ENCODE measurements at places on chromosomes 3 and 15.
A peak's percentile ranks its signal among the peaks of the same experiment; 100 is the strongest.

- no peak for DNase-seq
These were observed 3.8 kb downstream of the CHRNA7 start for GRCh38 chr15:32034106-32034505.

DNA sequence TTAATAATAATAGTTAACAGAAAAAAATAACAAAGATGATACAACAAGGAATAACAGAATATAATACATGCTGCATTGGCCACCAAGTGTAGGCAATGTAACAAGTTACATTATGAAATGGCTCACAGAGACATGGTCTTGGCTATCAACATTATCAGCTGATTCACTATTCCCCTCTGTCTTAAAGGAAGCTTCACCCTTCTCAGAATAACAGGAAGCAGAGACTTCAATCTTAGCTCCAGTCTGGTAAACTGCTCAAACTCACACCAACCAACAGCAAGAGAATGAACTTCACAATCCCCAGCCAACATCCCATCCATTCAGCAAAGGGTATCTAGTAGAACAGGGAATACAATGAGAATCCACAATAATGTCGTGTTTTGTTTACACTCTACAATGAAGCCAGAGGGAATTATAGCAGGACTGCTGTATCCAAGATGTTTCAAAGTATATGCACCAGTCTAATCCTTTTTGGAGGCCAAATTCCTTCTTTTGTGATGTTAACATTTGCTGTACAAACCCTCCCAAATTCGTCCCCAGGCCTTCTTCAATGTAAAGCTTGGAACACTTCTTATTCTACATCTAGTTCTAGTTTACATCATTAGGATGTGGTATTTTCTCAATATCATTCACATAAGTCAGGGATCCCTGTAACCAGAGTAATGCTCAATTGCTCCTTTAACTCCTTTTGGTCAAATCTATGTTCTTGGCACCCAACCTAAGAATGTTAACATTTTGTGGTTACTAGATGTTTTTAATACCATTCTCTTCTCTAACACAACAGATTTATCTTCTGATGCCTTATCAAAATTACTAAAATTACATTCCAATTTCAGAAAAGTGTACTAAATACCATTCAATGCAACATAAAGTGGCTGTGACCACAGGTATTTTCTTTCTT lies 52.4 kb upstream of the CMSS1 start:
- DNase-seq, result no peak

- no peak for DNase-seq
These were observed 538.1 kb downstream of the MAGI1 start for GRCh38 chr3:65500398-65501306.

DNA sequence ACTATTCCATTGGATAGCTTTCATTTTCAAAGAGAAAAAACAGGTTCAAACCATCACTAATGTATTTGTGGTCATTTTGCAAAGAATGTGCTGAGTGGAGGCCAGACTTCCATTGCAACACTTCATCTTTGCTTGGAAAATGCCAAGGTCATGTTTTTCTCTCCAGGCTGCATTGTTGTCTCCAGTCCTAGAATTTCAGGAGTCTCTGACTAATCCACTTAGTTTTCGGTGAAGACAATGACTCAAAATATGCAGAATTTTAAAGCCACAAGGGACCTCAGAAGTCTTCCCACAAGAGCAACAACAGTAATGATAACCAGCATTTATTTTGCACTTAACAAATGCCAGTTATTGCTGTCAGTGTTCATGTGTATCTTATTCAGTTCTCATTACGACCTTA lies 277.0 kb downstream of the RYR3 start:
- no peak for DNase-seq

DNA sequence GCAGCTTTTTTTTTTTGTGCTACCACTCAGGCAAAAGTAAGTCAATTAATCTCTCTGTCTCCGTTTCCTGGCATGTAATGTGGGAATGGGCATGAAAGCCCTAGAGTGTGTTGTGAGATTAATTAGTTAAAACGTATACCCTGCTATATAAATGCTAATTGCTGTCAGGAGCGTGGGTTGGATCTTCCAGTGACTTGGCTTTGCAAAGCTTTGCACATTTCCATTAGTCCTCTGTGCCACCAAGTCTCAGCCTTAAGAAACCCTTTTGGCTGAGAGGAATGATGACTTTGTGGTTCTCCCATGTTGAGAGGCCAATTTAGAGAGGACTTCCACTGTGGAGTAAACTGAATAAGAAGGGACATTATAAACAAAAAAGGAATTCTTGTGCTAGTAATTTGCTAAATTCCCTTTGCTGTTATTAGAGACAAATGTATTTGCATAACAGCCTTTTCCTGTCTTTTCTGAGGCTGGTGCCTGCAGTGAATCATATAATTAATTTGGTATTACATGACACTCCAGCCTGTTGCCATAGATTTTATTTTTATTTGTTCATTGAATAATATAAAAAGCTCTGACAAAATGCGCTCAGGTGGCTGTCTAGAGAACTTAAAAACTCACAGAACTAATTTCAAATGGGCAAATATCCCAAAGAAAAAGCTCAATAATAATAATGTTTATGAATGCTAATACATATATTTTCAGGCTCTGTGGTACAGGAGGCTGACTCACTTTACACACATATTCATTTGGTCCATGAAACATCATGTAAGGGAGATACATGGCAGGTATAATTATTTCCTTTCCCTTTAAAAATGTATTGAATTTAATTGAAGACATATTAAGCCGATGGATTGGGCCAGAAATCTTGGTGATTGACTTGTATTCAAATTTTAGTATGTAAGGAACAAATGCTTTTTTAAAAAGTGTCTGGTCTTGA lies 82.7 kb downstream of the IL1RAP start:
- DNase-seq, result no peak

- DNase-seq, result peak; percentile 57
These were observed 333.9 kb downstream of the PTPRG start for GRCh38 chr3:61894988-61895935.

DNA sequence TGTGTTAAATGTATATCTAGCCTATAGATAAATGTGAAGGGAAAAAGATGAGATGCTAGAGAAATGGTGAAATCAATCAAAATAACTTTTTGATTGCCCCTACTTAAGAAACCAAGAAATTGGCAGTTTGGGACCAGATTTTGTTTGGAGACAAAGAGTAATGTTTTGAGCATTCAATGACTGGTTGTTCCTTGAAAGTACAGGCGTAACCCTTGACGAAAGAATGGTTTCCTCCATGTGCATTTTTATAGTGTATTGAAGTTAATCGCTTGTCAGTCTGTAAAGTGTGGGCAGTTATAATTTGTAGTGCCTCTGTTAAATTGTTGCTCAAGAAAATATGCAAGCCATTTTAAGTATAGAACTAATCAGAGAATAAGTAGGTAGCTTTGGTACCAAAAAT lies 1.2 kb downstream of the KIF23 start:
- DNase-seq, result no peak

DNA sequence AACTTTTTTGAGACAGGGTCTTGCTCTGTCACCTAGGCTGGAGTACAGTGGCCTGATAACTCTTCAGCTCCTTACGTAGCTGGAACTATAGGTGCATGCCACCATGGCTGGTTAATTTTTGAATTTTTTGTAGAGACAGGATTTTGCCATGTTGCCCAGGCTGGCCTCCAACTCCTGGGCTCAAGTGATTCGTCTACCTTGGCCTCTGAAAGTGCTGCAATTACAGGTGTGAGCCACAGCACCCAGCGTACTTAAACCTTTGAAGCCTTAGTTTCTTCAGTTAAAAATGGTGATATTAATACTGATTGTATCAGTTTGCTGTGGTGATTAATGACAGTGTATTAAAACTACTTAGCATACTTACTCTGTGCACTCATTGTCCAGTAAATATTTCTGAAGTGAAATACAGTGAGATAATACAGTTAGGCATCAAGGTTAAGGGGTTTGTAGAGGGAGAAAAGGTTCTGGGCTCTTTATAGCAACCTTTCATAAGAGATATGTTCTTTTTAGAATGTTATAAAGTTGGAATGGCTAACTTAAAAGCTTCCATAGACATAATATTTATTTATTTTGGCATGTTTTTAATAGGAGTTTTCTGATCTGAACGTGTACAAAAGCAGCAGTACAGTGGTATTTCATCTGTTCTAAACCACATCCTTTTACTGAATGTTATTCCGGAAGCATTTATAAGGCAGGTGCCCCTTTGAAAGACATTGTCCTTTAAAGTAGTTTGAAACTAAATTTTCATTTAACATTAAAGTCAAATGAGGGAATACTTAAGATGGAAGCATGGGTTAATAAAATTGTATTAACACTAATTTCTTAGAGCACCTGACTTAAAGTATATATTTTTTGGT lies 23.6 kb downstream of the NCK1 start:
- DNase-seq, result no peak

DNA sequence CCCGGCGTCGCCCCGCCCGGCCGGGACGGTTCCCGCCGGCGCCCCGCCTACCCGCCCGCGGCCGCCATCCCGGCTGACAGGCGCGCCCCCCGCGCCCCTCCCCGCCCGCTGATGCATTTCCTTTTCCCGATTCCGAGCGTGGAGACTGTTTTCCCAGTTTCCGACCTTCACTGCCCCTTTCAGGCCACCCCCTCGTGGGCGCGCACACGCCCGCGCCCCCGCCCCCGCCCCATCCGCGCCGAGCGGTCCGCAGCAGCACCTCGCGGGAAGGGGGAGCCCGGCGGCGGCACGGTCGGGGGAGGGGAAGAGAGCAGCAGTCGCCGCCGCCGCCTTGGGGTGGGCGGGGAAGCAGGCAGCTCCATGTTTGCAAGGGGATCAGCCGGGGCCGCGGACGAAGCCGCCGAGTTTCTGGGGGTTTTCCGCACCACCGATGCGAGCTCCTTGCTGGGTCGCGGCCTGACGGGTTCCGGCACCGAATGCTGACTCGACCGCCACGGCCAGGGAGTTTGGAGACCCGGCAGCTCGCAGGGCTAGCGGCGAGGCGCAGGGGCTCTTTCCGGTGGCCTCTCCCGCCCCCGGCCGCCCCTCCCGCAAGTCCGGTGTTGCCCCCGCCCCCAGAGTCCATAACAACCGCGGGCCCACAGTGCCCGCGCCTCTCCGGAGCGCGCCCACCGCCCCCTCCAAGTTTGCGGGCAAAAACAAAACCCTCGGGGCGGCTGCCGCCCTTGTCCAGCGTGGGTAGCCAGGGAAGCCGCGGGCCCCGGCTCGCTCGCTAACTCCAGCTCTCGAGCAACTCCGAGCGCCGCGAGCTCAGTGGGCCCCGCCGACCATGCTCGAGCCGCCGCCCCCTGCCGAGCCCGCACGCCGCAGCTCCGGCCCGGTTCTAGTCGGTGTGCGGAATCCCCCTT lies 3.2 kb upstream of the SIN3A start:
- DNase-seq, result no peak

DNA sequence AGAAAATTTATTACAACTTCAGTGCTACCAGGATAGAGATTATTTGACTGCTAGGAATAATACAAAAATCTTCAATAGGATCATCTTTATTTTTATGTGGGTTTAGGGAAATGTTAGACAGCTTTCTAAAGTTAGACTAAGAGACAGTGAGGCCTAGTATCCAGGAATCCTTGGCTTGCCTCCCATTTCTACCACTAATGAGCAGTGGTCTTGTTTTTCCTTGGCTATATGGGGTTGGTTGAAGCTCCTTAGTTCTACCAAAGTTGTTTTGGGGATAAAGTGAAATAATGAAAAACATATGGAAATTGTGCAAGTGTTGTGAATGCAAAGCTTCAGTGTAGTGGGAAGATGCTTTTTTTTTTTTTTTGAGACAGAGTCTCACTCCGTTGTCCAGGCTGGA lies 16.8 kb downstream of the AP4E1 start:
- DNase-seq, result no peak

GRCh38 chr15:77527831-77528231 lies 104.9 kb downstream of the LINGO1 start:
- no peak for DNase-seq

- DNase-seq, result no peak
These were observed 389.1 kb upstream of the RARB start for GRCh38 chr3:25038922-25039321.

- DNase-seq, result no peak
These were observed 23.7 kb downstream of the TPRA1 start for GRCh38 chr3:127566833-127567232.

GRCh38 chr3:71262364-71263265 lies 320.9 kb downstream of the FOXP1 start:
- no peak for DNase-seq

DNA sequence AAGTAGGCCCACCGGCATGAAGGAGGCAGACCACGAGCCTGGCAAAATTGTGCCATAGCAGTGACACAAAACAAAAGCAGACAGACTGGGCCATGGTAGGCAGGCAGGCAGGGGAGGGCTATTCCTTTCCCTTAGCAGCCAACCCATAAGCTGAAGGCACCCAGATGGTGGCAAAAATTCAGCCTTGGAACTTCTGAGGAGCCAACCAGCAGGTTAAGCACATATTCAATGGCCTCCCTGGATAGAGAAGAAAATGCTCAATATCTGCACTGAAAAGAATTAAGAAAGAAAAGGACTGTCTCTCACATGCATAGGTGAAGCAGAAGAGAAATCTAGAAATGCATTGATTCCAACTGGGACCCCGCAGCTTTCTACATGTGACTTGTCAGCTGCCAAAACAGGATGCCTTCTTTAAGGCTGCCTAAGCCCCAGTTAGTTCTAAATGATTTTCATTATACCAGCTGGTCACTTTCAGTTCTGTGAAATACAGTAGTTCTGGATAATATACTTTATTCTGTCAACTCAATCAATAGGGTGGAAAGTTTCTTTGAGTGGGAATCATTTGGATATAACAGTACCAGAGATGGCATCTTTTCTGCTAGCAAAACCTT lies 2.7 kb downstream of the PRICKLE2 start:
- no peak for DNase-seq

DNA sequence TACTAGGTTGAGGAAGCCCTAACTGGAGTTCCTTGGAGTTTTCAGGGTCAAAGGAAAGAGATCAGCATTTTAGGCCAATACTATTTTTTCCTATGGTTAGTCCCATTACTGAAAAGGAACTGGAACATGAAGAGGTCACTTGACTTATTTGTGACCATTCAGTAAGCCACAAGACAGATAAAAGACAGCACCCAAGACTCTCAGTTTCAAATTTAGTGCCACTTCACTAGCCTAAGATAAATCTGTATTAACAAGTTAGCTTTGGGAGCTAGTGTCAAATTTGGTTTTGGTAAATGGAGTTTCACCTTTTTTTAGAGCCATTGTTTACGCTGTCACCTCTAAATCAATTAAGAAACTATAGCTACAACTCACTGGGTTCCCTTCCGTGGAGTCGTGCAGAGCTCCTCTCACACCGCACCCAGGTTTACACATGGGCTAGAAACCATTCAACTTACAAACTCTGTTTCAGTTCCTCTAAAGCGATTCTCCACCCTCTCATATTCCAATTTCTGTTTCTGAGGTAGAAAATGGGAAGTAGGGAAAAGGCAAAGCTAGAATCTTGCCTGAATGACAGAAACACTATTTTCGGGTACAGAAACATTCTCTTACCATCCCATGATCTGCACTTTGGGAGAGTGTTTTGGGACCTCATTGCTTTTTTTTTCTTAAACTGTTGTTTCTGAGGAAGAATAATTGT lies 14.4 kb downstream of the CCDC32 start:
- DNase-seq, result no peak

GRCh38 chr3:122681284-122681973 lies 790 bp downstream of the PARP14 start:
- no peak for DNase-seq

DNA sequence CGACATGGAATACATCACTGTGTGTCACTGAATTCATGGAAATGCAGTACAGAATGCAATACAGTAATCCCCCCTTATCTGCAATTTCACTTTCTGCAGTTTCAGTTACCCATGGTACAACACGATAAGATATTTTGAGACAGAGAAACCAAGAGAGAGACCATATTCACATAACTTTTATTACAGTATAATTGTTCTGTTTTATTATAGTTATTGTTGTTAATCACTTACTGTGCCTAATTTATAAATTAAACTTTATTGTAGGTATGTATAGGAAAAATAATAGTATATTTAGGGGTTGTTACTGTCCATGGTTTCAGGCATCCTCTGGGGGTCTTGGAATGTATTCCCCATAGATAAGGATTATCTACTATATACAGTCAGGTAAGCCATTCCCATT lies 61.8 kb downstream of the MBNL1 start:
- DNase-seq, result no peak
